Cerebellar cortex (tissue), 1 donor: ENCODE measurements at places on chromosomes 13 and 19.

- DNase-seq, result no peak
Measured at GRCh38 chr13:42280537-42280936, 8.6 kb downstream of the AKAP11 start.

GRCh38 chr13:48156466-48156865, 61.6 kb upstream of the MED4 start:
- no peak for DNase-seq

GRCh38 chr19:17997969-17998826, 9.8 kb upstream of the ARRDC2 start:
- DNase-seq, result peak; percentile 57

GRCh38 chr13:99398071-99398470, 90.9 kb upstream of the GPR183 start:
- no peak for DNase-seq
